ENCODE measurements at places on chromosomes 11 and 22. TPM values are rescaled to one million over a fixed set of nuclear protein-coding genes. Genes with fewer than 3 reads are reported as not detected.

The CD82 gene
- 7.9 TPM for total RNA-seq

The CD3D gene
- total RNA-seq: not detected

The CREB3L1 gene
- 13.7 TPM for total RNA-seq

The SMDT1 gene
- 36.0 TPM for total RNA-seq

- DNase-seq: no peak
- H3K36me3 ChIP-seq: no peaks in the 10 kb centered on the region
- no peaks in the 10 kb centered on the region for H3K4me1 ChIP-seq
- no peaks in the 10 kb centered on the region for H3K27me3 ChIP-seq
Measured at GRCh38 chr11:93370260-93370659, 39.7 kb downstream of the DEUP1 start.

DNA sequence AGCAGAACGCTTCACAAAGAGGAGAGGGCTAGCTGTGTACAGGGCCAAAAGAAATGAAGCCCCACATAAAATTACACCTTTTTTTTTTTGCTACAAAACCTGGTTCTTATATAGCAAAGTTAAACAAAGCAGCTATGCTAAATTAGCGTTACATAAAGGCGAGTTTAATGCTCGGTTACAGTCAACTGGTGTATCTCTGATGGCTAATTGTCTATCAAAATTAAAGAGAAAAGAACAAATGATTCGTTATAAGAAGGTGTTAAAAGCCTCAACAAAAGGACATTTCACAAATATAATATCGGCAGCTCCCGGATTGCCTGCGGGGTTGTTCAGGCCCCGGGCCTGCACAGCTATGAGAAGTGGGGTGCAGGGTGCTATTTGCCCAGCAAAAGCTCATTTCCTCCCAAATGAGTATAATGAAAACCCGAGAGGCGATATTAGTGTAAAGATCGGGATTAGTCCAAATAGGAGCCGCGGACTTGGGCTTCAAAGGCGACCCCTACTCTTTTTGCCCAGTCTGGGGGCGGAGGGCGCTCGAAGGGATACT is 13.3 kb upstream of the PAX6 start:
- peaks cover 24% of the 10 kb centered on the region for H3K4me1 ChIP-seq
- H3K27me3 ChIP-seq: peaks cover 94% of the 10 kb centered on the region
- H3K4me3 ChIP-seq: peak overlapping the region; percentile 12
- DNase-seq: no peak
- H3K27ac ChIP-seq: no peak overlapping the region

DNA sequence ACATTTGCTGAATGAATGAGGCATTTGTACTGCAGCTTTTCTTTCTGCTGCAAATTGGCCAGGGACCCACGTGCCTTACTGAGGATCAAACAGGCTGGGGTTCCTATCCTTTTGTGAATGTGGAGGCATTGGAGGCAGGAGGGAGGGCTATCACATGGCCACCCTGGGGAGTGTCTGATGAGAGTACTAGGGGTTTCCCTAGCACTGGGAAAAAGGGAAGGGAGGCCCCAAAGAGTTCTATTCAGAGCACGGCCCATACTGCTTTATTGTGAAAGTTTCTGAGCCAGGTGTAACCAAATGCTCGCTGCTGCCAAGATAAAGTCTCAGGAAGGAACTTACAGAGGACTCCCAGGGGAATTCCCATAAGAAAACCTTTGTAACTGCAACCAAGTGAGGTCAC is 78.4 kb upstream of the ANO1 start:
- 0 out of 2 replicates have a peak, but pooled peaks cover 2% of the 10 kb centered on the region for H3K4me1 ChIP-seq
- H3K27ac ChIP-seq: no peak overlapping the region
- peaks cover 1% of the 10 kb centered on the region for H3K27me3 ChIP-seq
- no peaks in the 10 kb centered on the region for H3K36me3 ChIP-seq
- no peak overlapping the region for H3K4me3 ChIP-seq

DNA sequence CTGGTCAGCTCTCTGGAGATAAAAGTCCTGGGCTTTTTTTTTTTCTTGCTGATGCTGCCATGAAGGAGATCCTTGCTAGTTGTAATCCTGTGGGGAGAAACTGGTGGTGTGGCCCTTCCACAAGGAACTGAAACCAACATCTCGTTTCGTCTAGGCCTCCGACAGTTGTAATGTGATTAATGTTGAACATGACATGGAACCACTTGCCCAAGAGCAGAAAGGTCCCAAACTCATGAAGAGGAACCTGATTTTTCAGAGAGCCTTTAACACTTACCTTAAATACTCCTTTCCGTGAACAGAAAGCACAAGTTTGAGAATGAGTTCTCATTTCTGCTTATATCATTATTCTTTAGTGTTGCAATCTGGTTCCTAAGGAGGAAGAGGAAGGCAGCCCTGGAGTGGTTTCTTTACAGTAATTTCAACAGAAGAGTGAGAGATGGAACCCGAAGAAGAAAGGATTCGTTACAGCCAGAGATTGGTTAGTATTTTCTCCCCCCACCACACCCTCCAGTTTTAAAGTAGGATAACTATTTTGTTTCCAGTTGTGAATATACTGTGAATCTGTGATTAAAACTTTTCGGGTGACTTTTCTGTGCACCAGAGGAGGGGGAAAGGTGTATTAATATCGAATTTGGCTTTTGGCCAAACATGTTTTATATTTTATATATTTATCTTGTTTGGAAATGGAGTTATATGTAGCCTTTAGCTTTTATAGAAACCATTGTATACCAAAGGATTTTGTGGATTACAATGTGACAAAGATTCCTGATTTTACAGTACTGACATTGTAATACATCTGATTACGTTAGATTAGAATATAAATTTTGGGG is 2.0 kb downstream of the KDM2A start:
- H3K4me1 ChIP-seq: peaks cover 1% of the 10 kb centered on the region
- no peak overlapping the region for H3K27ac ChIP-seq
- no peaks in the 10 kb centered on the region for H3K27me3 ChIP-seq
- DNase-seq: no peak

All from H1 (cell line).